ENCODE measurements at places on chromosomes 5 and 9.

GRCh38 chr9:97445119-97445701 lies 33.3 kb downstream of the TDRD7 start:
- no peak for DNase-seq

DNA sequence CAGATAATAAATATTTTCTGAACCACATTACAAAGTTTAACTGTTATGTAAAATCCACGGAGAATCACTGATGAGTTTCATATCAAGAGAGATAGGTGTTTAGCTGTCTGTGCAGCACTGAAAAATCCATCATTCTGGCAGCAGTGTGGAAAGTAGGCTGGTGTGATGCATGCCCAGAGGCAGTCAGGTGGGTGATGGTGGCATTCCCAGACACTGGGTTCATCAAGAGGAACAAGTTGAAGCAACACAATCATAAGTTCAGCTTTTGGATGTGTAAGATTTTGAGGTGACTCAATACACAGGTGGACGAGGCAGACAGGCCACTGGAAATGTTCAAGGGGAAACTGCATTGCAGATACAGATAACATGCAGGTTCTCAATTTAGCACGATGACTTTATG lies 11.9 kb downstream of the DNAH5 start:
- no peak for DNase-seq

GRCh38 chr9:137685035-137685740 lies 66.4 kb downstream of the EHMT1 start:
- DNase-seq: no peak

DNA sequence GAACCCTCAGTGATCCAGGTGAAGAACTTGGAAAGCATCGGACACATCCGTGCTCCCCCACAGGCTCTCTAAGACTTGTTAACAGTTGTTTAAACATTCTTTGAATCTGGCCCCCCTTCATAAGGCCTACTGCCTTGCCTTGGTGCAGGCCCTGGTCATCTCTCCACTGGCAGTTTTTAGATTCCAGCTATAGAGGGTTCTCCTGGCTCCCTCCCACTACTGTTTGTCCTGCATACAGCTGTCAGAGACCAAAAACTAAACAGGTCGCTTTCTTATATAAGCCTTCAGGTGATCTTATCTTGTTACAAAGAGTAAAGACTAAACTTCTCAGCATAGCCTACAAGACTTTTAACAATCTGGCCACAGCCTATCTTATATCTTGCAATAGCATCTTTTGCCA lies 32.3 kb downstream of the NRG2 start:
- no peak for DNase-seq

- DNase-seq: no peak
Observed at GRCh38 chr5:167639766-167640165, 651.7 kb upstream of the WWC1 start.

GRCh38 chr9:135960411-135961276 lies 529 bp downstream of the UBAC1 start:
- DNase-seq: peak; percentile 79
